ENCODE measurements at places on chromosomes 3 and 15.
A peak's percentile ranks its signal among the peaks of the same experiment; 100 is the strongest.

DNA sequence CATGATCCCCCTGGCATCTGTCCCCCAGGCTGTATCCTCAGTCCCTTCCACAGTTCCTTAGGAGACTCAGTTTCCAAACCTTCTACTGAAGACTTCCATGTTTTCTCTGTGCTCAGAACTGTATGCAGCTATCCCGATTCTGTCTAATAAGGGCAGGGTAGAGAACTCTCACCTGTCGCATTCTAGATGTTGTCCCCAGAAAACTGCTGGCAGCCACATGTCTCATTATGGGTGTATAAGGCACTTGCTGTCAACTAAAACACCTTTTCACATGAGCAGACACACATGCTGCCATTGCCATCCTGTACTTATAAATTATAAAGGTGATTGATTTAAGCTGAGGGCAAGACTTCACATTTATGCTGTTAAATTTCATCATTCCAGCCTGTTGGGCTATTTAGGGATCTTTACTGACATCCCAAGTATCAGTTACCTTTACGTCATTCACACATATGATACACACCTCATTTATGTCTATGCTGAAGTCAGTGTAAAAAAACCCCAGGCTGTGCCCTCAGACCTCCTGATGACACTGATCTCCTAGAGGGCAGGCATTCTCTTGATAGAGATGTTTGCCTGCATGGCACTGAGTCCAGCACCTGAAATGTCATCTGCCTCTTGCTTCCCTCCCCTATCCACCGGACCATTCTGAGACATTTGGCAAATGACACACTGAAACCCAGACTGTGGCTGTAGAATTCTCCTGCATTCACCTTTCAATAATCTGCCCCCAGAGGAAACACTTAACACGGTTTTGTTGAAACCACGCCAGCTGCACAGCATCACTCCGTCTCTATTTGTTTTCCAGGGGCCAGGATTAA is 35.8 kb downstream of the BTD start:
- no peak for DNase-seq

DNA sequence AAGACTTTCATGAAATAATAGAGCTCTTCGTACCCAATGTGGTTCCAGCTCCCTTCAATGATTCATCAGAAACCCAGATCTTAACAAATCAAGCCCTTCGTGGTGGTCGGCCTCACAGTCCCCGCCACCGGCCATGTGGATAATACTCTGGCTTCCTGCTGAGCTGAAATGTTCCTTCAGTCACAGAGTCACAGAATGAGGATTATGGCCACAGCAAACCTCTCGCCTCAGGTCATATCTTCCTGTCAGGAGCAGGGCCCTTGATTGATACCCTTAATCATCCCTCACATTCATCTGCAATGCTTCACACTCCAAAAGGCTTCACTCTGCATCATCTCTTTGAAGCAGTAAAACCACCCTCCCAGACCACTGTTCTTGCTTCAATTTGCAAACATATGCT is 452.6 kb downstream of the OCA2 start:
- DNase-seq = no peak

- DNase-seq = no peak
These were observed 109.4 kb upstream of the TSPAN3 start for GRCh38 chr15:77180270-77180669.

DNA sequence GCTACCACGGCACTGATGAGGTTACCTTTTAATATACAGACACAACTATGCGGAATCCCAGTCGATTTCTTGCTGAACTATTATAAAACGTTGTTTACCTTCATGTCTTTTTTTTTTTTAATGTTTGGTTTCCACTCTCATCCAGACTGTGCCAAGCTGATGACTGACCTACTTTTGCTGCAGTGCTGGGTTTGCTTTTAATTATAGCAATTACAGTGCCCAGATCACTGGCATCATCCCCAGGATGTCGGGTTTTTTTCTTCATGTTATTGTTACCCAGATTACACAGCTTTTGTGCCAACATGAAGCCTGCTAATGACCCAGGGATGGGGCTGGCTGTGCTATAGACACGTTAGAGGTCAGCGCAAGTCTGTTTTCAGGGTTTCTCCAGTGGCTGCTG is 294.0 kb upstream of the ATP10A start:
- DNase-seq = no peak

DNA sequence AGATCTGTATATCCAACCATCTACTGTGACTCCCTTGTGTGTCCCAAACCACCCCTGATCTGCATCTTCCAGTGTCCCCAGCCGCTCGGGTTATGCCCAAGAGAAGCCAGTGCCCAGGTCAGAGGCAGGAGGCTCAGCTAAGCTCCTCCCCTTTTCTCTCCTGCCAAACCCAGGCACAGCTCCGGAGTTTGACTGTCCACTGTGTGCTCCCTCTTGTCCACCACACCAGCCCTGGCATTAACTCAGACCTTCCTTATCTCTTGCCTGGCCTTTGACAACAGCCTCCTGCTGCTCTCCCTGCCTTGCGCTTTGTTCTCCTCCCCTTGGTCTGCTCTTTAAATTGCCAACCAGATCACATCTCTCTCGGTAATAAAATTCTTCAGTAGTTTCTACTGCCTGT is 39.3 kb downstream of the DGKG start:
- DNase-seq = no peak

DNA sequence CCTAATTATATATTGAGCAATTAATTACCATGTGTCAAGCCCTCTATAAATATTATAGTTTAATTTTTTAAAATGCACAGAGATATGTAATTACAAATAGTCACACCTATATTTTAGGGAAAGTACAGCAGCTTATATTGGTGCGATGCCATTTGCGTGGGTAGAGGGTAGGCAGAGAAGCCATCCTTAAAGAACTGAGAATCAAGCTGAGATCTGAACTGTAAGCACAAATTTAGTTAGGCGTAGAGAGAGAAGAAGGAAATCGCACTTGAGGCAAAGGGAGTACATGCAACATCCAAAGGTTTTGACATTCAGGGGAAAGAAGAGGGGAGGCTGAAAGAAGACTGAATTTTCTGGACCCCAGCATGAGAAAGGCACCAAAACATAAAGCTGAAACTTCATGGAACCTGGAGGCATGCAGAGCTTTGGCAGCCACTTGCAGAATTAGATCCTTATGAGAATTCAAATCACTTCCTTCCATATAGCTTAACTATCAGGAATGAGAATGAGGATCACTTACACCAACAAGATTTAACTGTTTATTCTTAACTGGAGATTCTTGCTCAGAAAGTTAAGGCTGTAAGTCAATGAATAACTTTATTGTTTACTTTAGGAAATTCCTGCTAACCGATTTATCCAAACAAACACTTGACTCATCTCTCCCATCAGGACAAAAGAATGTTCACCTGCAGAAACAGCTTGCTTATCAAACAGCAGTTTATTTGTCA is 114.3 kb downstream of the TGFBR2 start:
- DNase-seq = no peak

DNA sequence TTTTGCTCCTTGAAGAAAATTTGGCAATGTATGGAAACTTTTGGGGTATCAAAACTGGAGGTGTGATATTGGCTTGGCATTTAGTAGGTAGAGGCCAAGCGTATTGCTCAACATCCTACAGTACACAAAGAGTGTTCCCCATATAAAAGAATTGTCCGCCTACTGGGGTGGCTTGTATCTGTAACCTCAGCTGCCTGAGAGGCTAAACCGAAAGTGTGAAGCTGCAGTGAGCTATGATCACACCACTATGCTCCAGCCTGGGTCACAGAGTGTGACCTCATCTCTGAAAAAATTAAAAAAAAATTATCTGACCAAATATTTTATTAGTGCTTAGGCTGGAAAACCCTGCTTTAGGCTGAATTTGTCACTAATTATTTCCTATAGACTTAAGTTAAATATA is 483.9 kb downstream of the PYDC2 start:
- no peak for DNase-seq

DNA sequence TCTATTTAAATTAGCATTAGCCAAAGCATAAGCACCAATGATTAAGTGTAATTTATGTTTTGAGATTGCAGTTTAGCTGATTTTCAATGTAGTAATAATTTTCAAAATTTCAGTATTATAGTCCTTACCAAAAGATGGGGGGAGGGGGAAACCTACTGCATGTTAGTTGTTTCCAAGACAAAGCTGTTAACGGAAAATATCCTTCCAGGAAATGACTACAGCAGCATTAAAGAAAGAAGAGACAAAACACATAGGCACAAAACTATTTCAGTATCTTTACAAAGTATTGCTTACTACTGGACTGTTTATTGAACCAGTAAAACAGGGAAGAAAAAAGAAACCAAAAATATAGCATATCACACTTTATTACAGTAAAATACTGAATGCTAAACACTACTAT is 10.5 kb downstream of the BNIP2 start:
- no peak for DNase-seq

- no peak for DNase-seq
These were observed 52.1 kb downstream of the TFG start for GRCh38 chr3:100761211-100761942.

DNA sequence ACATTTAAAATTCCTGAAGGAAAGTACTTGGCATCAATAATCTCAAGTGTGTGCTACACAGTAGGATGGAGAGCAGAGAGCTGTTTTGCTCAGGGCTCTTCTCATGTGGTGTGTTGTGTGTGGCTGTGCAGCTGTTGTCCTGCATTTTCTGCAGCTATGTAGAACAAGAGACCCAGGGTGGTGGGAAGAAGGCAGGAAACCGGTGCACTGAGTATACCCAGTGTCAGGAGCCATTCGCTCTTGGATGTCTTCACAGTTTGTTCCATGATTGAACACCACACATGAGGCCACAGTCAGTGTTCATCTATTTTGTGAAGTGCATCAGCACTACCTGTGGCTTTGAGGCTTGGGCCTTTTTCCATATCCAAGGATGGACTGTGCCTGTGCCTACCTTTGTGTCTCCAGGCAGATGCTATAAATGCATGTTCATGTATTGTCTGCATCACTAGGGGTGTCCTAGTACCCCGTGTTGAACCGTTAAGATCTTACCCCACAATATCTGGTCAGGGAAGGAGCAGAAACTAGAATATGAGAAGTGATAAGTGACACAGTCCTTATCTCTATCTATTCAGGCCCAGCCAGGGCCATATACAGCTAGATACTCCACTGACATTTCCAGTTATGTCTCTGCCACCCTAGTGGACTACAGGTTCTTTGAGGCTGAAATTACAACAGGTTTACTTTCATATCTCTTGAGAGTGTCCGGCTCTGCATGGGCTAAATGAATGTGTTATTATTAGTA is 194.3 kb downstream of the NR2F2 start:
- DNase-seq = no peak

- DNase-seq = peak; percentile 42
These were observed 45.7 kb downstream of the C2CD4B start for GRCh38 chr15:62119227-62119864.

GRCh38 chr3:42711491-42712343 is 9.1 kb upstream of the HHATL start:
- no peak for DNase-seq
